ENCODE measurements at places on chromosomes 3 and 15.

- no peak for DNase-seq
- no peaks in the 10 kb centered on the region for H3K4me1 ChIP-seq
- H3K27me3 ChIP-seq = no peaks in the 10 kb centered on the region
- no peak overlapping the region for H3K27ac ChIP-seq
Observed at GRCh38 chr3:129078510-129078909, 17.9 kb downstream of the GP9 start.

DNA sequence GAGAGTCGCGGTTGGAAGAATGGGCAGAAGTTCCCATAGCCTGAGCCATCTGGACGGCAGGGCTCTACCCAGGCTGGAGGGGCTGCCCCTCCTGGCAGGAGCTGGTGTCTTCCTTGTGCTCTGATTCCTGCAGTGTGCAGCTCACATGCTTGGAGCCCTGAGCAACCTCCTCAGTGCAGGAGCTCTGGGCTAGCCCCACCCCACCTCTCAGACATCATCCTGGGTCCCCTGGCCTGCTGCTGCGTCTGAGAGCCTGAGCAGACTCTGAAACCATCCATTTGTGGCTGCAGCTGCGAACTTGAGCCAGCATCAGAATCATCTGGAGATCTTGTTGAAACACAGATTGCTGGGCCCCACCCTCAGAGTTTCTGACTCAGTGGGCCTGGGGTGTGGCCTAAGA lies 42.8 kb downstream of the POMGNT2 start:
- peaks cover 5% of the 10 kb centered on the region for H3K36me3 ChIP-seq
- no peak overlapping the region for H3K4me3 ChIP-seq
- H3K4me1 ChIP-seq = no peaks in the 10 kb centered on the region
- no peaks in the 10 kb centered on the region for H3K27me3 ChIP-seq
- no peak for DNase-seq

DNA sequence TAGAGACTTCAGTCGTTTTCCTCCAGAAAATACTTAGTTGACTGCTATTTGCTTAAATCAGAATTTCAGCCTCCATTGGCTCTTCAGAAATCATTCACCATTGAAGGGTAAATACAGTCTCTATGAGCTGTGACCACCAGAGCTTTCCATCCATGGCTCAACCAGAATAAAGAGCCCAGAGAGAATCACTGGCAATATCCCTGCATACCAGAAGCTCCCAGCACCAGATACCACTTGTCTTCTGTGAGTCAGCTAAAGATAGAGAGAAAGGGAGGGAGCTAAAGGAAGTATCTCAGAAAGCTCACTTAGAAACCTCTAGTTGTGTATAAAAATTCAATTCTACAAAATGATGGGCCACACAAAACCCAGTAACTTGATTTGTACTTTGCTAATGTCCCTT lies 115.2 kb upstream of the TMCO5A start:
- H3K27me3 ChIP-seq = no peaks in the 10 kb centered on the region
- no peak overlapping the region for H3K4me3 ChIP-seq
- DNase-seq = no peak

DNA sequence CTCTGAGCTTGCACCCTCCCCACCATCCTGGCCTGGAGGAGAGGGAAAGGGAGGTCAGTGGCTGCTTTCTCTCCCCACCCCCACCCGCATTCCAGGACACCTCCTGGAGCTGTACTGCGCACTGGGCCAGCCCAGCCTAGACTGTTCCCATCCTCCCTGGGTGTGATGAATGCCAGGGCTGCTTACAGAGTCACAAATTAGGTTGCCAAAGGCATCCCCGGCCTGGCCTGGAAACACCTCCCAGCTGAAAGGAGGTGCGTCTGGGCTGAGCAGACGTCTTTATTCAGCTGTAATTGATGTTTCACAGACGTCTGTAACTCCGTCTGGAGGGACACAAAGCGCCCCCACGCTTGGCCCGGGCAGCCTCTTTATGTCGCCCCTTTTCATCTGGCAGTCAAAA lies 47.6 kb downstream of the RHCG start:
- H3K4me3 ChIP-seq = no peak overlapping the region
- no peak overlapping the region for H3K27ac ChIP-seq
- no peaks in the 10 kb centered on the region for H3K36me3 ChIP-seq
- peaks cover 18% of the 10 kb centered on the region for H3K4me1 ChIP-seq

GRCh38 chr3:134441821-134442220 lies 44.0 kb downstream of the ANAPC13 start:
- no peak for DNase-seq
- no peak overlapping the region for H3K4me3 ChIP-seq
- H3K36me3 ChIP-seq = peaks cover 12% of the 10 kb centered on the region

Data from glutamatergic neuron (in vitro differentiated cells).